Naive B cell (primary cell): ENCODE measurements at places on chromosomes 7 and 10. TPM values are rescaled to one million over a fixed set of nuclear protein-coding genes. Genes with fewer than 3 reads are reported as not detected.

The WIPF3 gene
- polyA plus RNA-seq = not detected

The UCMA gene
- polyA plus RNA-seq = not detected

The POU6F2 gene
- polyA plus RNA-seq = not detected

The CUEDC2 gene
- 52.4 TPM for polyA plus RNA-seq

DNA sequence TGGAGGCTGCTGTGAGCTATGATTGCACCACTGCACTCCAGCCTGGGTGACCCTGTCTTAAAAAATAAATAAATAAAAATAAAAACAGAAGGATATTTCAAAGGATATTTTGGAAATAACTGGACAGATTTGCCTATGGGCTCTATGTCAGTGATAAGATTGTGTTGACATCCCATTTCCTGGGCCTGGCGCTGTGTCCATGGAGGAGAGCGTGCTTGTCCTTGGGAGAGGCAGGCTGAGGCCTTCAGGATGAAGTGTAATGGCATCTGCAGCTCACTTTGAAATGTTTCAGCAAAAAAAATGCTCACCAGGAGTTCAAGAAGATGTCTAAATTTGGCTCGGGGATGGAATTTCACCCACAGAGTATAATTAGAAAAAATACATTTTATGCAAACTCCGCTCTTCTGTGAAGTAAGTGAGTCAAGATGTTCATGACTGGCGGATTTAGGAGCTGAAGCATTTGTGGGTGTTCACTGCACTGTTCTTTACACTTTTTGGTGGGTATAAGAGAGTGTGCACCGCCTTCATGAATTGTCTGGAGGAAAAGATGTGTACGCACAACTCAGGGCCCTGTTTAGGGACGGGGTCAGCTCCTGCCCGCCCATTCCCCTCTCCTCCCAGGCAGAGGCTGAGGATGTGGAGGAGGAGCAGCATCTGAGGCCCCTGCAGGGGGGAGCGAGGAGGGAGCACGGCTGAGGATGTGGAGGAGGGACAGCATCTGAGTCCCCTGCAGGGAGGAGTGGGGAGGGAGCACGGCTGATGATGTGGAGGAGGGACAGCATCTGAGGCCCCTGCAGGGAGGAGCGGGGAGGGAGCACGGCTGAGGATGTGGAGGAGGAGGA is 18.5 kb upstream of the FOXL3 start:
- H3K27ac ChIP-seq = no peak overlapping the region
- H3K4me1 ChIP-seq = no peaks in the 10 kb centered on the region
- H3K36me3 ChIP-seq = no peaks in the 10 kb centered on the region
- DNase-seq = no peak
- no peaks in the 10 kb centered on the region for H3K27me3 ChIP-seq

GRCh38 chr7:356691-357462 is 66.9 kb downstream of the FOXL3 start:
- no peak overlapping the region for H3K27ac ChIP-seq
- no peaks in the 10 kb centered on the region for H3K36me3 ChIP-seq
- no peak for DNase-seq
- H3K4me1 ChIP-seq = peaks cover 21% of the 10 kb centered on the region

The PLXNA4 gene
- not detected for polyA plus RNA-seq

The CHST12 gene
- polyA plus RNA-seq = 20.9 TPM

- DNase-seq = no peak
- no peaks in the 10 kb centered on the region for H3K4me1 ChIP-seq
- no peak overlapping the region for H3K27ac ChIP-seq
- no peaks in the 10 kb centered on the region for H3K36me3 ChIP-seq
- no peak overlapping the region for H3K4me3 ChIP-seq
- peaks cover 47% of the 10 kb centered on the region for H3K27me3 ChIP-seq
Observed at GRCh38 chr7:128217030-128217805, 23.9 kb upstream of the LEP start.

The STEAP2 gene
- not detected for polyA plus RNA-seq

DNA sequence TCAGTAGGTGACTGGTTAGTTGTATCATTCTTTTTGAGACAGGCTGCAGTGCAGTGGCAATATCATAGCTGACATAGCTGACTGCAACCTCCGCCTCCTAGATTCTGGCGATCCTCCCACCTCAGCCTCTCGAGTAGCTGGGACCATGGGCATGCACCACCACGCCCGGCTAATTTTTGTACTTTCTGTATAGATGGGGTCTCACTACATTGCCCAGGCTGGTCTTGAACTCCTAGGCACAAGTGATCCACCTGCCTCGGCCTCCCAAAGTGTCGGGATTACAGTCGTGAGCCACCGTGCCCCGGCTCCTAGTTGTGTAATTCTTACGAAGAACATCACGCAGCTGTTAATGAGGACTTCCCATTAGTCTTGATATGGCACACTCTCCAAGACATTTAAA is 123.4 kb upstream of the VKORC1L1 start:
- no peaks in the 10 kb centered on the region for H3K27me3 ChIP-seq
- H3K27ac ChIP-seq = no peak overlapping the region
- no peak for DNase-seq
- no peaks in the 10 kb centered on the region for H3K36me3 ChIP-seq

The CACNB2 gene
- 0.41 TPM for polyA plus RNA-seq
